Esophagus squamous epithelium (tissue), 5 donors: ENCODE measurements at places on chromosomes 2 and 18.

DNA sequence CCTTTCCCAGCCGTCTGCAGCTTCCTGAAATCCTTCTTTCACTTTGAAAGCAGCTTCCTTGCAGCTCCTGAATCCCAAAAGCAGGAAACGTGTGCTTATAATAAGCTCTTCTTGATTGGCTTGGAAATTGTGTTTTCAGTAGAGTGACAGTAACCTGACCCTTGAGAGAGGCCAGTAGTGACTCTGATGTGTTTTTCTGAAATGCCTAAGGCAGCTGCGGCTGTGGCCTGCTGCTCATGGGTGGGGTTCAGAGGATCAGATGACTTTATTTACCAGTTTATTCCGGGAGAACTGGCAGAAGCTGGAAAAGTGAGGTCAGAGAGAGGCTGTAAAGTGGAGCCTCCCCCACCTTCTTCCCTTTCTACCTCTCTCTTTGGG, 31.9 kb upstream of the RPIA start:
- no peak for DNase-seq

DNA sequence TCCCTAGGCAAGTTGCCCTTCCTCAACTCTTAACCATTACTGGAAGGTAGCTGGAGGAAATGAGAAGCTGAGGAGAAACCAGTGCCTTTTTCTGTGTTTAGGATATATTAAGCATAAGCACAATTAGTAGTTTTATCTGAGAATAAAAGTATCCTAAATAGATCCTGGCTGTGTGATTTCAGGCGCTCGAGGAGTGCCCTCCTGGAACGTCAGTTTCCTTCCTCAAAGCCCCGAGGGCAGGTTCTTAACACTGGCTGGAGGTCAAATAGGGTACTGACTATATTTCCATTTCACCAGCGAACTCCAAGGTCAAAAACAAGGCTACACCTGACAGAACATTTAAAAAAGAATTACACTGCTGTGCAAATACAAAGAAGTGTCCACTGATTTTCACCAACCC, 1.5 kb upstream of the STON1 start:
- no peak for DNase-seq

DNA sequence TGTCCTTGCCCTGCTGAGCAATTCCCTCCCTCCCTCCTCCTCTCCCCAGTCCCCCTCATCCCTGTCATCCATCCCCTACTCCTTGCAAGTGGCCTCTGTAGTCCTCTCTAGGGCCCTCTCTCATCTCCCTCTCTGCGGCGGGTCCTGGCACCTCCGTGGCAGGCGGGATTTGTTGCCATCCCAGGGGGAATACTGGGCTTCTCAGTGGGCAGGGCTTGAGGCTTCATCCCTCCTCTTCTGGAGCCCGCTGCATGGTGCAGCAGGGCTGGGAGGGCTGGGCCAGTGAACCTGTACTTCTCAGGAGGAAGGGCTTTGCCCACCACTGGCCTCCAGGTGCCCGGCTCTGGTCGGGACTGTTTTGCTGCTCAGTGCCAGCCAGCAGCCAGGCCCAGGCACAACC, 216.2 kb downstream of the TFCP2L1 start:
- DNase-seq, result no peak

GRCh38 chr18:22882084-22882483, 51.0 kb upstream of the RBBP8 start:
- DNase-seq, result no peak

DNA sequence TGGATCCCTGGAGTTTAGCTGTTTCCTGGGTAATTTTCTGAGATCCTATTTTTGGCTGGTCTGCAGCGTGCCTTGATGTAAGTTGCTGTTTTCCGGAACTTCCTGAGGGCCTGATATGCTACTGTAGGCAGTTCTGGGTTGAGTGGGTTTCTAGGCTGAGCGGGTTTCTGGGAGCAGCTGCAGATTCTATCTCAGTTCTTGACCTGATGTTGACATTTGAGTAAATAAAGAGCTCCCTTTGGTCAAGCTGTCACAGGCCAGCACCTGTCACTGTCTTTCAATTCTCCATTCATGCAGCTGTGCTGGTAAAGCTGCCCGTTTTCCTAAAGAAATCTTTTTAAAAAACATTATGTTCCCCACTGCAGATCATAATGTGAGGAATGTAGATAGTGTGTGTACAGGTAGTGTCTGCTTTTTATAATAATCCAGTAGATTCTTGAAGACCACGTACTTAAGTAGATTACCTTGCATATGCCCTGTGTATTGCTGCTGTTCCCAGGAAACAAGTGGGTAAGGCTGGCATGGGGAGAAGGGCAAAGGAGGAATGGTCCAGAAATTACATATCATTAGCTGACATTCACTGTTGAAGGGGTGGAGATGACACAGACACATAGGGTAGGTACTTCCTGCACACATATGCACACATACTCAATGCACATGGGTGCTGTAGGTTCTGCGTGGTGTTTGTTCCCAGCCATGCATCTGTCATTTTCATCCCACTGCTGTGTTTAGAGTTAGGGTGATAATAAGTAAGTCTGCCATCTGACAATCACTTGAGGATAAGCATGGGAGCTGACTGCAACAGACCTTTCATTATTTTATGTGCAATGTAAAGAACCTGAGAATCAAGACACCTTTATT, 25.9 kb downstream of the CD28 start:
- no peak for DNase-seq

DNA sequence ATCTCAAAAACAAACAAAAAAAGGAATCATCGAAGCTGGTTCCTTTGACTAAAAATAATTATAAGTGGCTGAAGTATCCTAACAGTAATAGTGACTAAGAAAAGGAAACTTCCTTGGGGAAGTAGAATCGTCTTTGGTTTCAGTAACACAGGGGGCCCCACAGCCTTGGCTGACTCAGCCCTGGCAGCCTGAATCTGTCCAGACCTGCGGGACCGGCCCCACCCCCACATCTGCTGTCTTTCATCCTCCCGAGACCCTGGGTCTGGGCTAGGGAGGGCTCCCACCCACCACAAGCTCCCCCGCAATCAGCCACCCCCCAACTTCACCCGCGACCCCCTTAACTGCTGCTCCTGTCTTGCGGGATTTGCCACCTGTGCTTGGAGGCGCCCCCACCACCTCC, 1452.6 kb upstream of the ACVR2A start:
- DNase-seq, result no peak
